Activated CD4-positive, alpha-beta T cell treated with anti-CD3 and anti-CD28 coated beads, Interleukin-2, amount 50 U/mL, for 1 hour (primary cell): ENCODE measurements at places on chromosomes 1 and 21.

GRCh38 chr1:208807446-208808127 is 563.4 kb upstream of the PLXNA2 start:
- DNase-seq: no peak

GRCh38 chr1:176857632-176858031 is 306.9 kb downstream of the ASTN1 start:
- no peak for DNase-seq

DNA sequence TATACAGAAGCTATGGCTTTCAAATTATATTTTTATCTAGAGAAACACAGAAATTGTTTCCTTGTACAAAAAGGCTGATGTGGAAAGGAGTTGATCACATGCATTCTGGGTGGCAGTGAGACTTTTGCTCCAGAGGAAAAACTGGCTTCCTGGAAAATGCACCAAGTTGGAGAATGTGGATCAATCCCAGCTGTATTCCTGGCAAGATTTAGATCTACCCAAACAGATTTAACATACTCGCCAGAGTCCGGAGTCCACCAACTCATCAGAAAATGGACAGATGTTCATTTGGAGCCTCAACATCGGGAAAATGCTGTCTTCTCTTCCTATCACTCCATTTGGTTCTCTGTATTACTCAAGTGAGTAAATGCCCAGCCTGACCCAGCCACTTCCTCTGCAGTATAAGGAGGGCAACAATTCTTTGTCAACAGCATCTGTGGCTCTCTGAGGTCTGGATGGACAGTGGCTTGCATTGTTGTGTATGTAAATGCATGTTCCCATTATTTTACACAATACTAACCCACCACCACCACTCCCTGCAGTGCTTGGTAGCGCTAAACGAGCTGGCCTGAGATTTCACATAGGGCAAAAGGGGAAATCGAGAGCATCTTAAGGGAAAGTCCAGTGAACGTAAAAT is 226.2 kb upstream of the IRF2BP2 start:
- no peak for DNase-seq

DNA sequence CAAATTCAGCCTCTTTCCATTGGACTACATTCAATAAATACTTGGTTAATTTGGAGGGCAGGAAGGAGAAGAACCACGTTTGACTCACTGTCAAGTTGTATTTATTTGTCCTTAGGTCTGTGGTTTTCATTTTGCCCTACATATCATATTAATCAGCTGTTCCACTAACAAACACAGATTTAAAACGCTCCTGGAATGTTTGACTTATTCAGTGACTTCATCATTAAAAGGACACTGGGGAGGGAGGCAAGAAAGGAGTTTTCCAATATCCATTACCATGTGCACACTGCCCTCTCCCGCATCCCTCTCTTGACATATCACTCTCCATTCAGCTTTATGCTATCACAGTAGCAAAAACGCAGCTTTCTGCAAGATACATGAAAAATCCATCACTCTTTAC is 98.2 kb upstream of the C1orf87 start:
- no peak for DNase-seq

- DNase-seq: no peak
Measured at GRCh38 chr21:42198929-42199867, 19.7 kb upstream of the ABCG1 start.

DNA sequence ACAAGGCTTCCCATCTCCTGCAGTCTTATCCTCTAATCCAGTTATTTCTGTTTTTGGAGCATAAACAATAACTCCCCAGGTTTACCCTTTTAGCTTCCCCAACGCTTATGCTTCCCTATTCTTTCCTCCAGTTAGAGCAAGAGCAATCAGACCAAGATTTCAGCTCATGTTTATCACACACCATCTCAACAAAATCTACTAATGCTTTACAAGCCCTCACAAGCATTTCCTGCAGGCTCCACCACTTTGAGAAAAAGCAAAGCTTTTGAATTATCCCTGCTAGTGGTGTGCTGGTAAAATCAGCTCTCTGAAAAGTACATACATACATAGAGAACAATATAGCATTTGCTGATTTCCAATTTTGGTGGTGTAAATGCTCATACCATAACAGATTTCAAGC is 92.9 kb downstream of the EDEM3 start:
- DNase-seq: no peak

GRCh38 chr1:58116284-58116683 is 430.2 kb downstream of the OMA1 start:
- no peak for DNase-seq

- DNase-seq: no peak
Measured at GRCh38 chr1:110083061-110083865, 12.8 kb upstream of the ALX3 start.

DNA sequence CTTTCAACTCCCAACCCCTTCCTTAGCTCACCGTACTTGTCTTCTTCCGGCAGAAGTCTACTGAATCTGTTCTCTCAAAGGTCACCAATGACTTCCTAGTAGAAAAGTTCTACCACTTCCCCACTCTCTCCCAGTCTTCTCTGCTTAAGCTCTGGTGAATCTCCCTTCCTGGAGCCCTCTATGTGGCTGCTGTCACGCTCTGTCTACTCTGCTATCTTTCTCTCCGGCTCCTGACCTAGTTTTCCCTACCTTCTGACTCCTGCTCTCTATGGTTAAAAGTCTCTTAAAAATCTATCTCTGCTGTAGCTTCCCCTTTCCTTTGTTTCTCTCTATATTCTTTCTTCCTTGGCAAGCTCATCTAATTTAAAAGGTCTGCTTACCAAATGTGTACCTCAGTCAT is 350.1 kb upstream of the GREM2 start:
- no peak for DNase-seq

DNA sequence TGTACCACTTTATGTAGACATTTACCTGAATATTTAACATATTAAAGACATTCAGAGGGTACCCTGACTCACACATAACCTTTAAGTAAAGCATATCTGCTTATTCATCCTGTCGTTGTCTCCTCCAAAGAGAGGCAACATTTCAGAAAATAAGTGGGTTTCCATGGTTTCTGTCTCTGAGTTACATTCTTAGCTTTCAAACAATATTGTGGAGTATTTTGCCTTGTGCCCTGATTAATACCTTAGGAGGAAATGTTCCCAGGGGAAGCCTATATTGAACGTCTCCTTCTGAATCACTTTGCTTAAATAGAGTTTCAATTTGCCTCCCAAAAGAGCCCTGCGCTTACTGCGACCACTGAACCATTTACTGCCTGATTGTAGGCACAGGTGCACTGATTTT is 26.1 kb downstream of the PALMD start:
- DNase-seq: no peak

DNA sequence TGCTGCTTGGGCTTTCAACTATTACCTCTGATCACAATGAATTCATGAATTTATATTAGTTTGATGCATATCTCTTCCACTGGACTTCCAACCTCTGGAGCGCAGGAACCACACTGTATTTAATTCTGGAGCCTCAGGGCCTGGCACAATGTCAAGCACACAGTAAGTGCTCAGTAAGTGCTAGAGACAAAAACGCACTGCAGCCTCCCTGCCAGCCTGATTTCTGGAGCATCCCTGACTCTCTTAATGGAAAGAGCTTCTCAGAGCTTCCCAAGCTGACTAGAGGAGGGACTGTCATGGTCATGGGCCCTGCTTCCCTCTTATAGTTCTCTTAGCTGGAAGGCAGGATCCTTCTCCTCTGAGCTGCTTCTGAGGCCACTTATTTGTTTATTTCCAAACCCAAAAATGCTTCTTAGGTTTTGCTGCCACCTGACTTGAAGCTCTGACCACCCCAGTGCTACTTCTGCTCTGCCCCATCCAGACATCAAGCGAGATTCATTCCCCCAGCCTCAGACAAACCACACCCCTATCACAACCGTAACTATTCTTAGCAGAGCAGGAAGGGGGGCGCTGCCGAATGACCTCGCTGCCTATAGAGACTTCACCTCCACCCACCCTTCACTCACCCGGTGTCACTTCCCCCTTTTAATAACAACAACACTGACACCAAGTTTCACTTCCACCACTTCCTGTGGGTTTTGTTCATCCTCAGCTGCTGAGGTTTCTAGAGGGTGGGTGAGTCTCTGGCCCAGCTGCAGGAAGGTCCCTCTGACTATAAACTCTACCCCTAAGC is 33.6 kb downstream of the NUAK2 start:
- DNase-seq: peak; percentile 69

GRCh38 chr1:223731133-223731770 is 18.9 kb downstream of the CAPN2 start:
- DNase-seq: no peak

DNA sequence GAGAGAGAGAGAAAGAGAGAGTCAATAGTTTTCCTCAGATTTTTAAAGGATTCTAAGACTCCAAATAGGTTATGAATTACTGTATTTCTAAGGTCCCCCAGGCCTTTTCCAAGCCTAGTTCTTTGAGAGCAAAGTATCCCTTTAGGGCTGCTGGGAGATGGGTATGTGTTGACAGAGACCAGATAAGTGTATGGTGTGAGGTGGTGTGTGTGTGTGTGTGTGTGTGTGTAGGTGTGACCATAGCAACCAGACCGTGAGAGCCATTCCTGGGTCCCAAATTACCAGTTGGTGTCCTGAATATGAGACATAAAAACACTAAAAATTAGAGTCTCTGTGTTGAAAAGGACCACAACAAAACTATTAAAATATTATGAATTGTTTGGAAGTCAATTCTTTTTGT is 41.7 kb upstream of the DNAJC6 start:
- DNase-seq: no peak

GRCh38 chr1:211831558-211832323 is 1.2 kb upstream of the LPGAT1 start:
- no peak for DNase-seq

GRCh38 chr1:241171991-241172390 is 185.0 kb downstream of the RGS7 start:
- no peak for DNase-seq

DNA sequence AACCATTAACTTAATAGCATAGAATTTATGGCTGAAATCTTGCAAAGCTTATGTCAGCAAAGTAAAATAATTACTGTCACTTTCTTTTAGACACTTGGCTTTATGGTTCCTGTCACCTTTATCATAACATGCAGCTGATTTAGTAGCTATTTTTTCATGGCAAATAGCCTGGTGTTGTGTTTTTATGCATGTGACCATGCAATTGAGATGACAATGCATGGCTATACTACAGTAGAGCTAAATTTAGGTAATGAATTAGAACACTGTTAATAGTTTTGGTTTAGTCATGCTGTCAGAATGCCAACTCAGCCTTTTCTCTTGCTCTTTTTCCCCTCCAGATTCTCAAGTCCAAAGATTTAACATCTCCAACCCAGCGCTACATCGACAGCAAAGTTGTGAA is 88.6 kb downstream of the TGFB2 start:
- no peak for DNase-seq

- DNase-seq: no peak
Measured at GRCh38 chr1:7019510-7019909, 234.3 kb downstream of the CAMTA1 start.

GRCh38 chr21:28338701-28339305 is 653.9 kb downstream of the LTN1 start:
- no peak for DNase-seq

GRCh38 chr21:43866260-43866629 is 1.2 kb downstream of the AGPAT3 start:
- peak; percentile 33 for DNase-seq

GRCh38 chr1:173112129-173112528 is 61.4 kb upstream of the TNFSF18 start:
- no peak for DNase-seq

DNA sequence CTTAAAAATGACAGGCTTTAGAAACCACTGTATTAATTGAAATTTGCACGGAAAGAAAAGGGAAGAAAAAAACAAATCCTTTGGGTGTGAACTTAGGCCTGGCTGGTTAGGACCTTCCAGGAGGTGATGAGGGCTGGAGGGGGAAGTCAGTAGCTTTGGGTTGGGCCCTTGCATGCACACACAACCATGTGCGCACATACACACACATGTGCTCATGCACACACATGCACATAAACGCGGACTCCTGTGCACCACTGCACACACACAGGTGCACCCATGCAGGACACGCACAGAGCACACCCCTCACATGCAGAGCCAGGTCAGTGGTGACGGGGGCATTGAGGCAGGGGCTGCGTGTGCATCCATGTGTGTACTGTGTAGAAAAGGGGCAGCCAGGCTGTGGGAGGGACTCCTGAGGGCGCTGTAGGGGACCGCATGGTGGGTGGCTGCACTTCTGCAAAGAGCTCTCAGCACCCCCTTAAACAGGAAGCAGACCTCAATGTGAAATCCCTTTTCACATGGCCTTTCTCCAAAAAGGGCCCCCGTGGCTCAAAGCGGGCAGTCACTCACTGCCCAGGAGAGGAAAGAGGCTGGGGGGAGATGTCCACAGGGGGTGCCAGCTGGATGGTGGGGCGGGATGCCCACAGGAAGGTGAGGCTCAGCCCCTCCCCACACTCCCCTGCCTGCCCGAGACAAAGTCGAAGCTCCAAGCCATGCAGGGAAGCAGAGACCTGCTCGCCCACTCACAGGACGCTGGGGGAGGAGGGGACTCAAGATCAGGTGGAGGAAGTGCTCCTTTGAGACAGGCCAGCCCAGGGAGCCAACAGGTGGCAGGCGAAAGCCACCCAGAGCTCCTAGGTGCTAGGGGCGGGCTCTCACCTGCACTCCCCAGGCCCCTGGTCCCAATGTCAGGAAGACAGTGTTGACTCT is 95.2 kb downstream of the ITPKB start:
- DNase-seq: no peak

DNA sequence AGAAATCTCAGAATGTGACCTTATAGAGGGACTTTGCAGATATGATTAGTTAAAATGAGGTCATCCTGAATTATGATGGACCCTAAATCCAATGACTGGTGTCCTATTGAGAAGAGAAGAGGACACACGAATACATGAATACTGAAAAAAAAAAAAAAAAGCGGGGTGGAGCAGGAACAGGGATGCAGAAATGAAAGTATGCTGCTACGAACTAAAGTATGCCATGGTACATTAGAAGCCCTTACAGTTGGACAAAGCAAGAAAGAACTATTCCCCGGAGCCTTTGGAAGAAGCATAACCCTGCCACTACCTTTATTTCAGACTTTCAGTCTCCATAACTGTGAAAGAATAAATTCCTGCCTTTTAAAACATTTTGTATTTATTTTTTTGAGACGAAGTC is 557.9 kb upstream of the NCAM2 start:
- no peak for DNase-seq

DNA sequence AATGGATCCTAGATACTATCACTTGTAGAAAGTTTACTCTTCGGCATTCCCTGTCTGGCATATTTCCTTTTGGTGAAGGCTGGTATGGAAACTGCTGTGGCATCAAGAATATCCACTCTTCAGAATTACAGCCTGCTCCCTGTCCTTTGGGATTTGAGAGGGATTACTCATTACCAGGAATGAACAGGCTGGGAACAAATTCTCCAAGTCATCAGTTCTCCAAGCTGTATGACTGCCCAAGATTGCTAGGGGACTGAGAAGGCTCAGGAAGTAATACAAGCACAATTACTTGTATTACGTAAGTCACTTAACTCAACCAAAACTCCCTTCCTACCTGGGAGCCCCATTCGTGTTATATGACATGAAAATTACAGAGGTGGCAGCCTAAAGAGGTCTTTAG is 49.6 kb downstream of the CD58 start:
- DNase-seq: no peak

DNA sequence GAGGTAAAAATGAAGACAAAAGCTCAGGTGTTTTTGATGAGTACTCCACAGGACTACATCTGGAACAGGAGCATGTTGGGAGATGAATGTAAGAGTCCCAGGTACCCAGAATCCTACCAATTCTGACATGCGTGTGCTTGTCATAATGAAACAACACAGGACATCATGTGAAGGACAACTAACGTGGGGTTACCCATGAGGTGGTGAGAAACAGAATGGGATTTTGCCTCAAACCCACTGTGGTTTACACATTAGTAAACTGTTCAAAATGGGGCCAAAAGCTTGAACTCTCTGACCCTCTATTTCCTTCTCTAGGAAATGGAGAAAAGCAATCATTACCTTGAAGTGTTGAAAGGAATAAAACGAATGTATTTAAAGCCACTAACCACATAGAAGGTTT is 266.2 kb downstream of the RGS7 start:
- DNase-seq: no peak
